Stimulated activated CD8-positive, alpha-beta memory T cell treated with anti-CD3 and anti-CD28 coated beads, Interleukin-7, amount 100 ng/mL, for 48 hours (primary cell): ENCODE measurements at places on chromosomes 12 and 14.

- no peak for DNase-seq
Measured at GRCh38 chr14:57869617-57870016, 3.7 kb upstream of the SLC35F4 start.

- DNase-seq = no peak
Measured at GRCh38 chr12:48861111-48861510, 4.6 kb downstream of the RND1 start.

DNA sequence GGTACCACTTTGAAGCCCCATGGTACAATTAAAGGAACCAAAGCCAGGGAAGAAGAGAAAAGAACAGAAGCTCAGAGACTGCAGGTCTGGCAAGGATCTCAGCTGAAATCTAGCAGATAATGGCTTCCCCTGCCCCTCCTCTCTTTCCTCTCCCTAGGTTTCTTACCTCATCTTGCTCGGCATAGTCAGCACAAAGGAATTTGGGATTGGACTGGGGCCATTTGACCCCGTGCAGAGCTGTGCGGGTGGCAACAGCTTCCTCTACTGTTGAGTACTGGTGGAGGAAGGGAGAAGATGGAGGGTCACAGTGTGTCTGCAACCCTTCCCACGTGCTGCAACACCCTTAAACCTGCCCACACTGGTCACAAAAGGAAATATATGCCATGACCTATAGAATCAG lies 4.7 kb upstream of the CDH24 start:
- DNase-seq = no peak

GRCh38 chr12:103944964-103945363 lies 14.8 kb downstream of the HSP90B1 start:
- no peak for DNase-seq

GRCh38 chr12:6569786-6570185 lies 1.7 kb upstream of the NOP2 start:
- DNase-seq = no peak

DNA sequence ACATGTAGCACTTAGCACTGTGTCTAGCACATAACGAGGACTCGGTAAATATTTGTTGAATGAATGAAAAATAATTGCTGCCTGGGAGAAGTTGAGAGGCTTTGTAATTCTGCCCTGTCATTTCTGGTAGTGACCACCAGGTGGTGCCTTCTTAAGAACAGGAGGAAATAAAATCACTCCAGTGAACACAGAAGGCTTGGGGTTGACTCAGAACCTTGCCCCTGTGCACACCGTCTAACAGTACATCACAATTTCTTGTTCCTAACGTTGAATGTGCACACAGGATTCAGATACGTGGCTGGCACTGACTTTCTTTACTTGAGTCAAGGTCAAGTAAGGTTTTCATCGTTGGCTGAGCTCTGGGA lies 91.8 kb downstream of the RGS6 start:
- no peak for DNase-seq
